Activated naive CD4-positive, alpha-beta T cell treated with anti-CD3 and anti-CD28 coated beads, Interleukin-2, amount 50 U/mL, for 16 hours (primary cell): ENCODE measurements at places on chromosomes 2 and 18.

GRCh38 chr2:140256080-140256479, 1475.9 kb upstream of the NXPH2 start:
- no peak for DNase-seq

GRCh38 chr18:63320975-63321265, 1.4 kb upstream of the BCL2 start:
- DNase-seq, result no peak

DNA sequence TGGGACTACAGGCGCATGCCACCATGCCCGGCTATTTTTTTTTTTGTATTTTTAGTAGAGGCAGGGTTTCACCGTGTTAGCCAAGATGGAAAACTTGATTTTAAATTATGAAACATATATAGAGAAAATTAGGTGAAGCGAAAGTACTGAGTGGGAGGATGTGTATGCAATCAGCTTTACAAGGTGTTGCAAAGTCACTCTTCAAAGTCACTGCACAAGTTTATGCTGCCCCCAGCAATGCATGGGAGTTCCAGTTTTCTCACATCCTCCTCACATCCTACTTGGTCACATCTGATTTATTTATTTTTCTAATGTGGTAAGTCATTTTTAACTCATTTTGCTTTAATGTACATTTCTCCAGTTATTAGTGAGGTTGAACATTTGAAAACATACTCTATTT, 49.2 kb upstream of the CHN1 start:
- no peak for DNase-seq

DNA sequence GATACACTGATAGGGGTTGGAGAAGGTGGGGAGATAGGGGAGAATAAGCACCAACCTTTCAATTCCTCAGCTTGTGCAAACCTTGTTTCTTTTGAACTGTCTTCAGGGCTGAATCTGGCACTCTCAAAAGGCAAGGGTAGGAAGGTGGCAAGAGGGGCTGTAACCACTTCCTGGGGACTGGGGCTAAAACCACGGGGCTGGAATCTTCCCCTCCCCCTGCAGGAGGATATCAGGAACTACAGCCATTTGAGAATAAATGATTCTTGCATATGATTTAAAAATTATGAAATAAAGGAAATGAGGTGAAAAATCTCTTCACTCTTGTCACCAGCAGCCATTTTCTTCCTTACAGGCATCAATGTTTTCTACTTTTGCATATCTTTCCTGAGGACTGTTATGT, 50.8 kb downstream of the ATOH8 start:
- no peak for DNase-seq

DNA sequence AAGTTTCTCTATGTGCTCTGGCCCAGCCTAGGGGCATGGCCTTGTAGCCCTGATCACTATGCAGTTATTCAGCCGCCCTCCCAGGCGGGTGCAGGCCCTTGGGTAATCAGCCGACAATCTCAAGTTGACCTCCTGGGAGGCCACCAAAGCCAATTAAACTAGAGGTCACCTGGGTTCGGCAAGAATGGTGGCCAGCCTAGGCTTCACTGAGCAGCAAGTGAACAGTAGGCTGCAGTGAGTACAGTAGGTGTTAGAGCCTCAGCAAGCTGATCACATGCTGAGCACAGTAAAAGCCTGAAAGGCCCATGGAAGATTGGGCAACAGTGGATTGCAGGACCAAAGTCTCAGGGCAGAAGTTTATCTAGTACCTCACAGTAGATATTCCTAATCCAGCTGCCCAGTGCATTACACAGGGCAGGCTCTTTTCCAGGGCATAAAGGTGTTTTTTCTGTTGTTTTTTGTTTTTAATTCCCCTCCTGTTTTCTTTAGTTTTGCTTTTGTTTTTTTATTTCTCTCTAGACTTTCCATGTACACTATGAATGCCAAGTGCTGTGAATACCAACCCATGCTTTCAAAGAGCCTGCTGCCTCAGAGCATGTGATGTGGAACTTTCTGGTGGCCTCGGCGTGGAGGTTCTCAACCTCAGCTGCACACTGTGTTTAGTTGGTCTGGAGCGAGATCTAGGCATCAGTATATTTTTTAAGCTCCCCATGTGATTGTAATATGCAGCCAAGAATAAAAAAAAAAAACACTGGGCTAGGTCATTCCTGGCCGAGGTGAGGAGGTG, 55.9 kb upstream of the ATL2 start:
- DNase-seq, result no peak

DNA sequence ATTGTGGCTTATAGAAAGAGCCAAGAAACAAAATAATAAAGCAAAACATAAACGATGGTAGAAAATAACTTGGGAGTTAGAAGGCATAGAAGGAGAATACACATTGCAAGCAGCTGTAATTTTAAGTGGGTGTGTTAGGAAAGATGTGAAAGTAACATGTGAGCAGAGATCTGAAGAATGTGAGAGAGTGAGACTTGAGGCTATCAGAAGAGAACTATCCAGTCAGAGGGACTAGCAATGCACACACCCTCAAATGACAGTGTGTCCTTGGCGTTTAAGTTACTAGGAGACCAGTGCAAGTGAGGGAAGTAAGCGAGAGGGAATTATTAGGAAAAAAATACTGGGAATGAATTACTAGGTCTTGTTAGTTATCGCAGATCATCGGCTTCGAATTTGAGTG, 304.9 kb downstream of the DSEL start:
- DNase-seq, result no peak

GRCh38 chr2:205628422-205628821, 53.9 kb upstream of the NRP2 start:
- DNase-seq, result no peak

DNA sequence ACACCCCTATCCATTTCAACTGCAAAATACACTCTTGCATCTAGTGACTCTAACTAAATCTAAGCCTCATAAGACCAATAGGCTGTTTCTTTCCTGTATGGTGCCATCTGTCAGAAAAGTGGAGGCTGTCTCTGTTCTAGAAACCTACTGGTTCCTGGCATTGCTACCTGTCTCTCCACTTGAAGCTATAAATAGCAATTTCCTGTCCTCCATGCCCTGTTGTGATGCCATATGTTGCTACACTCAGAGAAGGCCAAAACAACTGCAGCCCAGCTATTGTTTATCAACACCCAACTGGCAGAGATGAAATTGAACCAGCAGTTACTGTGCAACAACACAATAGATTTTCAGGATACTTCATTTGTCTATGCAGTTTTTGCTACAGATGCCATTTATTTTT, 1355.1 kb upstream of the SLC39A10 start:
- no peak for DNase-seq

- no peak for DNase-seq
Measured at GRCh38 chr18:57801761-57802212, 1.3 kb downstream of the ATP8B1 start.

GRCh38 chr2:56505885-56506284, 322.1 kb downstream of the CCDC85A start:
- DNase-seq, result no peak

- no peak for DNase-seq
Measured at GRCh38 chr18:23583071-23583865, 3.0 kb downstream of the NPC1 start.

GRCh38 chr2:215887303-215887702, 126.0 kb downstream of the MREG start:
- DNase-seq, result no peak

GRCh38 chr2:88220718-88221117, 50.6 kb downstream of the THNSL2 start:
- no peak for DNase-seq

GRCh38 chr2:118403658-118404451, 315.6 kb downstream of the INSIG2 start:
- no peak for DNase-seq

DNA sequence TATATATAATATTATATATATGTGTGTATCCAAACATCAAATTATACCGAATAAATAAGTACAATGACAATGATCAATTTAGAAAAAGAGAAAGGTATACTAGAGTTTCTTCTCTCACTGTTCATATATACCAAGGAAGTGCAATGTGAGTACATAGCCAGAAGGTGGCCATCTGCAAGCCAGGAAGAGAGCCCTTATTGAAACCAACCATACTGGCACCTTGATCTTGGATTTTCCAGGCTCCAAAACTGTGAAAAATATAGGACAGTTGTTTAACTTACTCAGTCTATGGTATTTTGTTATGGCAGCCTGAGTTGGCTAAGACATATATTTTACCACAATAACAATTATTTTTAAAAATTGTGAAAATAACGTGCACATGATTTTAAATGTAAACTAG, 1490.2 kb upstream of the SLC39A10 start:
- DNase-seq, result no peak

GRCh38 chr2:240561325-240561971, 1.3 kb downstream of the DUSP28 start:
- DNase-seq, result no peak

DNA sequence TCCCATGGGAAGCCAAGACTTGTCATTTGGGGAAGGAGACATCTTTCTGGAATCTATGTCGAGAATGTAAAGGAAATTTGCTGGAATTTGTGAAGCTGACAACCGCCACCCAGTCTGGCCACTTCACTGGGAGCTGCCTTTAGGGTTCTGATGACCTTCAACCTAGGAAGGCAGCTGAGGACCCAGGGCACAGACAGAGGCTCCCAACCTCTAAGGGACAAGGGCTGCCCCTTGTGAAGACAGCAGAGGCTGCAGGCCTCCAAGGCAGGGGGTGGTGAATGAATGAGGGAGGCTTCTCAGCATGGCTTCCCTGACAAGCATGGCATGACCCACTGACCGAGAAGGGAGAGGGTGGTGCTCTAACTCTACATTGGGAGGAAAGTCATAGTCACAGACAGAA, 128.9 kb upstream of the ASB18 start:
- no peak for DNase-seq

DNA sequence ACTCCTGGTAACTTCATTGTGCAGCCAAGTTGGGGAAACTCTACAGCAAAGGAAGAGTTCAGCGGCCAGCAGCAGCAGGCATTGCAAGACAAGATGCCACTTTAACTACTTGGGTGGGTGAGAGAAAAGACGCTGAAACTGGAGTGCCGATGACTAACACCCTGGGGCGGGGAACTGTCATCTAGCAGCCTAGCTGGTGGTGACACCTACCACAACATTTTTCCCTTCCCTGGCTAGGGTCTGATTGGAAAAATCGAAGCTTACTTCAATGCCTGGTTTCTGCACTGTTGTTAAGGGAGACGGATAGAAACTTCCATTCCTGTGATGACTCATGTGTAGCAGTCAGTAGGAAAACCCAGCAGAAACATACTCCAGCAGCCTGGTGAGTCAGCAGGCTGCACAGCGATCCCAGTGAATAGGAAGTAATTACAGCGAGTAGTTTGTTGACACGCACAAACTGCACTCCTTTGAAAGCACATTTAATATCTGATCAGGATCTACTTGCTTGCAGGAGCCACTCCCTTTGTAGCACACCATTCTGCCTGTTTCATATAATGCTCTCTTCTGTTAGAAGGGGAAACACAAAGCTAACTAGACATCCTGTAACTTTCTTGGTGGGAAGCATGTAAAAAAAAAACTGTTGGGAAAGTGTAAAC, 62.1 kb upstream of the MAPRE2 start:
- DNase-seq, result peak; percentile 80

DNA sequence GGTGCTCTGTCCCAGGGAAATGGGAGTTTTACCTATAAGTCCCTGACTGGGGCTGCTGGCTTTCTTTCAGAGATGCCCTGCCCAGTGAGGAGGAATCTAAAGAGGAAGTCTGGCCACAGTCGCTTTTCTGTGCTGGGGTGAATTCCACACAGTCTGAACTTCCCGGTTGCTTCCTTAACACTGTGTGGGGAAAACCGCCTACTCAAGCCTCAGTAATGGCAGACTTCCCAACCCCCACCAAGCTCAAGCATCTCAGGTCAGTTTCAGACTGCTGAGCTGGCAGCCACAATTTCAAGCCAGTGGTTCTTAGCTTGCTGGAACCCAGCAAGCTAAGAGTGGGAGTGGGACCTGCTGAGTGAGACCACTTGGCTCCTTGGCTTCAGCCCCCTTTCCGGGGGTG, 54.9 kb downstream of the NUP35 start:
- DNase-seq, result no peak

DNA sequence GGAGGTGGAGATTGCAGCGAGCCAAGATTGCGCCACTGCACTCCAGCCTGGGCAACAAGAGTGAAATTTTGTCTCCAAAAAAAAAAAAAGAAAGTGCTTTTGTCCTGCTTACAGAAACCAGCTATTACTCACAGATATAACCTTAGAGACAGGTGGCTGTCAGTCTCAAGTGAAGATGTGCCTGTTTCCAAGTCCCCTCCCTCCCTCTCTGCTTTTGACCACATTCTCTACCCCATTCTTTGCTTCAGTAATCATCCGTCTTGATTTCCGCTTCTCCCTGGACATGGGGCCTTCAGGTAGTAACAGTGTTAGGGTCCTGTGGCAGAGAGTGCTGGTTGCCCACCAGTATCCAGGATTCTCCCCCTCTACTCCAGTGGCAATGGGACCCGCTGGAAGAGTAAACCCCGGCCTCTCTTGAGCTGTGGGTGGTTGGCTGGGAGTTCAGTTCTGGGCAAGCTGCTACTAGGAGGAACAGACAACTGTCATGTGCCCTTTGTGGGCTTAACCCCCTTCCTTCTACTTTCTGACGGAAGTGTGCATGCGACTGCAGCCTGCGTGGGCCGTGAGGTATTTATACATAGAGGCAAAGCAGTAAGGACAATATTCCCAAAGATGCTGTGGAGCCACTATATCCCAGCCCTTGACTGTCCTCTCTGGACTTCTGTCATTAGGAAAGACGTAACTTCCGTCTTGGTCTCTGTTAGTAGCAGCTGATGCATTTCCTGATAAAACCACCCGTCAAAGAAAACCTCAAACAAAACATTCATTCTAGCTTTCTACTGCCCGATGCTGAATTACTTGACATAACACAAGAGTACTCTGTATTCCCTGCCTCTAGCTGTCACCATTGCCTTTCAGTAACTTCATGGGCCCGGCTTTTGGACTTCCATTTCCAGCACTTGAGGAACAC, 17.8 kb downstream of the PDCL3 start:
- DNase-seq, result peak; percentile 33

DNA sequence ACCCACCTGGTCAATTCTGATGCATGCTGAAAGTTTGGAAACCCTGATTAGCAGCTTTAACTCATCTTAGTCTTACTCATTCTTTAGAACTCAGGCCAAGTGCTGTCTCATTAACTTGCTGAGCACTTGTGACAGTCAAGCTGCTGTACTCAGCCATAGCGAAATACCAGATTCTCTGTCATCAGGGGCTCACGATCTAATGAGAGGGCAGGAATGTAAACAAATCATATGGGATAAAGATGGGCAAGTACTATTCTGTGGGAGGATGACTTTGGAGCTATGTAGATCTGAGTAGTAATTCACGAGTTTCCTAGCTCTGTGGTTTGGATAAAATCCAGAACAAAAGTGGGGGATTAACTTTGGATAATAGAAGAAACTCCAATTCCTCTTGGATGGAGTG, 376.6 kb downstream of the HRH4 start:
- DNase-seq, result no peak

GRCh38 chr2:5385596-5385995, 306.6 kb upstream of the SOX11 start:
- DNase-seq, result no peak

- no peak for DNase-seq
Measured at GRCh38 chr2:238908960-238909951, 61.4 kb downstream of the TWIST2 start.

GRCh38 chr2:169438466-169439072, 40.7 kb upstream of the BBS5 start:
- DNase-seq, result no peak
